ENCODE measurements at places on chromosomes 12 and 14.

GRCh38 chr14:84959851-84960520, 570.0 kb upstream of the FLRT2 start:
- no peak for DNase-seq

DNA sequence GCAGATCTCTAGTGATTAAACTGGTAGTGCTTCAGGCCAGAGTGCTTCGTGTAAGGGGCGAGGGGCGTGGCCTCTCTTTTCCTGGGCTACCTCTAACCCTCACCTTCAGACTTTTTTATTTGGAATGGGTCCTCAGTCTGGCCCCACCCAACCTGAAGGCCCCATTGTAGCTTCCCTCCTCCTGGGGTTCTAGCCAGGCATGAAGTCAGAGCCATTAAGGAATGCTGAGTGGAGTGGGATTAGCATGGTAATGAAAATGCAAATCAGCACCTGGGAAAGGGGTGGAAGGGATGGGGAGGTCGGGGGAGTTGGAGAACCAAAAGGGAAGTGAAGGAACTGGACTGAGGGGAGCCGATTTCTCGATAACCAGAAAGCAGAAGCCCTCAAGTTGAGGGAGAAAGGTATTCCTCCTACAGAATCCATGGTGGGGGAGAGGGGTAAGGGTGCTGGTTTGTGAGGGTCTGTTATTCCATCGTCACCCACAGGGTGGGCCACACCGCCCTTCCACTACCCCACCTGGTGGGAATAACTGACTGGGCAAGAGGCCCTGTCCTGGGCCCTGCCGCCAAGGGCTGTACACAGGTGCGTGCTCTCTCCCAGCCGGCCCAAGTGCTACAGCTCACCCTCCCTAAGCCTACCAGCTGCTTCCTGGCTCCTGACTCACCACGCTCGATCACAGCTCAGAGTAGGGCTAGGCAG, 14.1 kb downstream of the ZFHX2 start:
- peak; percentile 6 for DNase-seq

DNA sequence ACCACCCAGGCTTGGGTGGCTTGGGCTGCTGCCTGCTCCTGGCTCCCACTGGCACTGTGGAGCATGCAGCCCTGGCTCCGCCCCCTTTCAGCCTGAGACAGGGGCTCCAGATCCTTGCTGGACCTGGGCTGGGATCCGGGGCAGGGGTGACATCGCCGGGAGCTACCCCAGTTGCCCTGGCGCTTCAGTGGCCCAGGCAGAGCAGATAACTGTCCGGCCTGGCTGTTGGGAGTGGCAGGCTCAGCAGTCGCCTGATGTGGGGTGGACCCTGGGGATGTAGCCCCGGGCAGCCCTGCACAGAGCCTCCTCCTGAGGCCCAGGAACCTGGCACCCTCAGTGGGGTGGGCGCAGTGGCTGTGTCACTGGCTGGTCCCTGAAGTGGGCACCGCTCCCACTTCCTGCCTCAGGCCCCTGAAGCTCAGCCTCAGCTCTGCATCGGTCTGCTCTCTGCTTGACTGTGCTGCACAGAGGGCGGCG, 57.9 kb downstream of the FUT8 start:
- no peak for DNase-seq

GRCh38 chr12:56079723-56080555, at the start of gene ERBB3:
Gene ERBB3, plus strand, starts transcription at chr12:56080165. Its CDS starts 136 bp downstream, at chr12:56080301.
- DNase-seq, result no peak

DNA sequence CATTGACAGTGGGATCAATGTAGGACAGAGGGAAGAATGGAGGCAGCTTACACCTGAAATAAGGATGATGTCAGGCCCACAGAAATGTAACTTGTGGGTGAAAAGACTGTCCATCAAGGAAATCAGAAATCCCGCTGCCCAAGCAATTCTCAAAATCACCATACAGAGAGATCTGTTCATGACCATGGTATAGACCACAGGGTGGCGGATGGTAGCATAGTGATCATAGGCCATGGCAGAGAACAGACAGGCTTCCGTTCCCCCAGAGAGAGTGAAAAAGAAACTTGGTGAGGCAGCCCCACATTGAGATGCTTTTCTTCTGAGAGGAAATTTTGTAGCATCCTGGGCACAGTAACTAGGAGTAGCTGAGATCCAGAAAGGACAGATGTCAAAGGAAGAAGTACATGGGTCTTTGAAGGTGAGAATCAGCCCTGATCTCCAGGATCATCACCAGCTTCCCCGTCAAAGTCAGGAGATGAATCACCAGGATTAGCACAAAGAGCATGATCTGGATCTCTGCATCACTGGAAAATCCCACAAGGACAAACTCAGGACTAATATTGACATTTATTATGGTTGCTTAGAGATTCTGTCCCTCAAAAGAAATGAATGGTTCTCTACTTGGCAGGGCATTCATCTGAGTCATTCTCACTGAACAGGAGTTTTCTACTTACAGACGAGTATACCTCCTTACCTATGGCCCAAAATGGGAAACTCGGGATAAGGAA, 5.5 kb upstream of the ZNF641 start:
- DNase-seq, result no peak

DNA sequence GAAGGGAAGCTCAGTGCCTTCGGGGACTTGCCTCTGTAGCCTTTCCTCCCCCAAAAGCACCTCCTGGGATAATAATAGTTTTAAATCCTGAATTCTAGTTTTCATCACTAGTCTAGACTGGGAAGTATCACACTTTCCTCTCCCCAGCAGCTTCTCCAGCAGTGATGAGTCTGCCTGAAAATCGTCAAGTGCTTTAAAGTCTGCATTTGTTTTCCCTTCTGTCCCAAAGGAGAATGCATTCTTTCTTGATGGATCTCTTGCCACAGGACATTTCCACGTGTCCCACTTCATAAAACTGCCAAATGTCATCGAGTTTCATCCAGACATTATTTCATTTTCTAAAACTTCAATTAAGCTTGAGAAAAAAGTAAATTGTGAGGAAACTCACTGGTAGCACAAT, 15.0 kb downstream of the CSRP2 start:
- no peak for DNase-seq

DNA sequence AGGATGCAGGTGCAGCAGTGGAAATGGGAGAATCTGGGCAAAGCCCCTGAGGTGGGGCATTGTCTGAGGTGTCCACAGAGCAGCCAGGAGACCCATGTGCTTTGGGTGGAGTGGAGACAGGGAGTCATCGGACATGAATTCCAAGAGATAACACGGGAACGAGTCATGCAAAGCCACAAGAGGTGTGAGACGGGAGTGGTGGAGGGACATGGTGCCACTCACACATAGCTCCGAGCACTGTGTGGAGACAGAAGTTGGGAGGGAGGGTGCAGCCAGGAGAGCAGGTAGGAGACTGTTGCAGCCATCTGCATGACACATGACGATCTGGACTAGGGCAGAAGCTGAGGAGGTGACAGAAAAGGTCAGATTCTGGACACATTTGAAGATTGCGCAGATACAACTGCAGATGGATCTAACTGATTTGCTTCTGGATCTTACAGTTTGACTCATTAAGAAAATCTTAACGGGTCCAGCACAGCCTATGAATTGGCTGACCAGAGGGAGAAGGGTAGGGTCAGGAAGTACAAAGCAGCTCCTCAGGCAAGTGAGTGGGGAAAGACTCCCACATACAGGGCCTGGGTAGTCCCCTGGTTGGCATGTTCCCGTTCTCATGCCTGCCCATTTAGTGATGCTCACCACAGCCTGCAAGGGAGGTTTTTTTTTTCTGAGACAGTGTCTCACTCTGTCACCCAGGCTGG, 379.8 kb downstream of the FUT8 start:
- no peak for DNase-seq

- no peak for DNase-seq
These were observed 37.5 kb downstream of the ZFC3H1 start for GRCh38 chr12:71626098-71626497.

- DNase-seq, result no peak
These were observed 10.1 kb downstream of the CCDC92 start for GRCh38 chr12:123962513-123962912.

DNA sequence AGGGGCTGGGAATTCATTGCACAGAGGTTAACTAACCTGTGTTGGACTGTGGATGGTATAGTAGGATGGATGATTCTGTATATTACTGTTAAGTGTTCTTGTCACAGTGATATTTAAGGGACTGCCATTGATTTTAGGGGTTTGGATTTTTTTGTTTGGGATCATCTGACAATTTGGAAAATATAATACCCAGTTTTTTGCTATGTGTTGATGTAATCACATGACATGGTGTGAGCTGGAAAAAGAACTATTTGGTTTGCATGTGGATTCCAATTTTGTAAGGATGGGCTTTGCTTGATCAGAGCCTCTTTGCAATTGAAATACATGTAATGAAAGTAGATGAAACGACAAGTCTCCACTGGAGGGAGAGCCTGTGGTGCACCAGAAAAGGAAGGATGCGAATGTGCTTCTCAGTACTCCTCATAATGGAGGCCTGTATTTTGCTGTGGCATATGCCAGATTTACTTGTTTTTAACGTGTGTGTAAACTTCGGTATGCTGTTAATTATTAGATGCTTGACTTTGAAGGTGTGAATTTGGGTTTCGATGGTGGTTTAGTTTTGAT, 2.7 kb downstream of the DYRK2 start:
- no peak for DNase-seq

GRCh38 chr12:10736463-10736862, 13.3 kb upstream of the YBX3 start:
- DNase-seq, result no peak

DNA sequence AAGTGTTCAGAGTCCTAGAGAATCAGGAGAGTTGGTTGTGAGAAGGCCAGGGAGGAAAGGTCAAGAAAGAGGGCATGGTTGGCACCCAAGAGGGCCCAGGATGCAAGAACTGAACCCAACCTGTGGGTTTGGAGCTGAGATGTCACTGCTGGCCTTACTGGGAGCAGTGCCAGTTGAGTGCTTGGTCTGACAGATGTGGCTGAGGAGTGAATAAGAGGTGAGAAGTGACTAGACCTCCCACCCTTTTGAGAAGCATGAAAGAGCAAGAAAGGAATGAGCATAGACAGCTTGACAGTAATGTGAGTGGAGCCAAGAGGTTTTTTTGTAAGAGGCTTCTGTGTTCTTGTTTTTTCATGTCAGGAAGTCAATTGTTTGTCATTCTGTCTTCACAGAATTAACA, 95.3 kb downstream of the FGD4 start:
- DNase-seq, result peak; percentile 2

DNA sequence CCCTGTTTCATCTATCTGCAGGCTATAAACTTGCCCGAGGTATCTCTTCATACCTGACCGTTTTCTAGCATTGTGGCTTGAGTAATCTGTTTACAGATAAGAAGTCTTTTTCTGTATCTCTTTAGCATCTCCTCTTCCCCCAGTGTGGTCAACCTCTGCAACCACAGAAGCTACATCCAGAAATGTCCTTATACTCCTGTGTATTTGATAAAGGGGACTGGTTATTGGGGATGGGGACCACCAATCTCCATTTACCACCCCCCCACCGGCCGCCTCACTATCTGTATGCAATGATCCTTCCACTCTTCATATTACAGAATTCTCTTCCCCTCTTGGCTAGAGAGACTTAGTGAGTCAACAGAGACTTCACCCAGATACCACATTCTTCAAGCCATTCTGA, 3.4 kb upstream of the RPAP3 start:
- no peak for DNase-seq

DNA sequence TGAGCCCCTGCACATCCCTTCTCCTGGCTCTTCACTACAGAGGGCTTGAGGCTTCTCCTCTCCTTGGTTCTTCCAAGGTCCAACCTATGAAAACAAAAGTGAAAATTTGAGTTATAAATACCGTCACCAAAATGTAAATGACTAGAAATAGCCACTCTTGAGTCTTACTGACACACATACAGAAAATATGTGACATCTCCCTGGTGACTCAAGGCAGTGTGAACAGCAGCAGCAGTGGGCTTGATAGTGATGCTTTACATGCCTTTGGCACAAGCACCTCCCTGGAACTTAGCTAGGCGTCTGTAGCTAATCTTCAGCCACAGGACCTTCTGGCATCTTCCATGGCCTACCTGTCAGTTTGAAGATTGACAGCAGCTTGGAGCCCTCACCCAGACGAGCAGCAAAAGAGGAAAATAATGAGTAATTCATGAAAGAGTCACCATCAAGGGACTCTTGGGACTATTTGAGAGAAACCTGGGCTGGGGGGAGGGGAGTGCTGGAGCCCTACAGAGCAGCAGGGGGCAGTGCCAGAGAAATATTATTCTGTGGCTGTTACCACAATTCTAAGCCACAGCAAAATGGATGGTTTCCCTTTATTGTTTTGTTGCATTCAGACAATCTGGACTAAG, 158.0 kb downstream of the KCNK10 start:
- no peak for DNase-seq

DNA sequence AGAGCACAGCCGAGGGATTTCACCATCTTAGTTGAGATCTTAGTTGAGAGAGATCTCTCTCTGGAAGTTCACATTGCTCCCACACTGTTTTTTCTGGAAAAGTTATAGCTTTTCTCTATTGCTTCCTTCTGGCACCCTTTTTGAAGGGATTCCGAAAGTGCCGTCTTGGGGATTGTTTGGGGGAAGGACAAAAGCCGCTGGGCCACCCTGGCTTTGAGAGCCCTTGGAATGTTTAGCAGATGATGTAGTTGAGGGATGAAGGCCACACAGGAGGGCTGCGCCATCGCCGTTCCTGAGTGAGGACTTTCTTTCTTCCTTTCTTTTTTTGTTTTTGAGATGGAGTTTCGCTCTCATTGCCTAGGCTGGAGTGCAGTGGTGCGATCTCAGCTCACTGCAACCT, 17.7 kb downstream of the PLEKHG3 start:
- no peak for DNase-seq

DNA sequence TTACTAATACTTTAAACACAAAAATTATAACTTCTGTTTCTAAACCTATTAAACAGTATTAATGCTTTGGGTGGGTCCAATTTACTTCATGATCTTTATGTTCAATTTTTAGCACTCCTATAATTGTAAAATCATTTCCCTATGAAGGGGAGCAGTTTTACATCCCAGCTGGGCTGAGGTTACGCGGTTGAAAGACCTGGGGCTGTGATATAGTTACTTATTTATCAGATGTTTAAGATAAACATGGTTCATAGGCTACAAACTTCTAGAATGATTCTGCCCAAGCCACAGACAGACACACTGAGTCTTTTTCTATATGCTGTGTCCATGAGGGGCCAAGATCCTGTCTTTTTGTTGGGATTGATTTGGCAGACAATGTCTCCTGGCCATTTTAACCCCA, 44.4 kb downstream of the DYRK2 start:
- no peak for DNase-seq

GRCh38 chr14:50762001-50762930, 68.7 kb downstream of the NIN start:
- DNase-seq, result no peak
